ENCODE measurements at places on chromosomes 1 and 21.

DNA sequence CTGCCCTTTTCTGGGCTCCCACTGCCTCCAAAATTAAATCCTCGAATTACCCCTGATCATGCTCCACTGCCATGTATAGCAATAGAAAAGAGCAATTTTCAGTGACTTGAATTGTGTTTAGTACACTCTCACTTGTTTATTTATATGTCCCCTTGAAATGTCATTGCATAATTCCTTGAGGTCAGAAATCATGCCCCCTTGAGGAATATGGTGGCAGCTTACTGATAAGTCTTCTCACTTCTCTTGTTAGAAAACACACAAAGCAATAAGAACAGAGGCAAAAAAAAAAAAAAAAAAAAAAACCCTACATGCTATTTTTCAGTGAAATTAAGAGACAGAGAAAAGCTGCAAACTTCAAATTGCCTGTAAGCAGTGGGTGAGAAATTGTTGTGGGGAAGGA lies 37.5 kb downstream of the GPR88 start:
- DNase-seq = no peak

DNA sequence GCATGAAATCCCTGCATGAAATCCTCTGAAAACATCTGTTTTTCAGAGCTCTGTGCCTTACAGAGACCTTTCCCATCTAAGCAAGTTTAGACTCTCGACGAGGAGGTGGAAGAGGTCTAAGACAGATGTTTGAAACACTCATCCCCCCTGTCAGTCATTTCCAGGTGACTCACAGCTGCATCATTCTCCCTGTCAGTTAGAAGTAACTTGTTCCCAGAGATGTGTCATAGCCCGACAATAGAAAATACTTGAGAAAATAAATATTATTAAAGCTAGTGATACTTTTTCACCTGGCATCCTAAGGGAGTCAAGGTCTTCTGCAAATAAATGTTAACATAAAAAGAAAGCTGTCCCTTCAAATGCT lies 41.6 kb upstream of the SEC16B start:
- DNase-seq = no peak

GRCh38 chr1:151458802-151459330 lies 428 bp downstream of the POGZ start:
- no peak for DNase-seq

DNA sequence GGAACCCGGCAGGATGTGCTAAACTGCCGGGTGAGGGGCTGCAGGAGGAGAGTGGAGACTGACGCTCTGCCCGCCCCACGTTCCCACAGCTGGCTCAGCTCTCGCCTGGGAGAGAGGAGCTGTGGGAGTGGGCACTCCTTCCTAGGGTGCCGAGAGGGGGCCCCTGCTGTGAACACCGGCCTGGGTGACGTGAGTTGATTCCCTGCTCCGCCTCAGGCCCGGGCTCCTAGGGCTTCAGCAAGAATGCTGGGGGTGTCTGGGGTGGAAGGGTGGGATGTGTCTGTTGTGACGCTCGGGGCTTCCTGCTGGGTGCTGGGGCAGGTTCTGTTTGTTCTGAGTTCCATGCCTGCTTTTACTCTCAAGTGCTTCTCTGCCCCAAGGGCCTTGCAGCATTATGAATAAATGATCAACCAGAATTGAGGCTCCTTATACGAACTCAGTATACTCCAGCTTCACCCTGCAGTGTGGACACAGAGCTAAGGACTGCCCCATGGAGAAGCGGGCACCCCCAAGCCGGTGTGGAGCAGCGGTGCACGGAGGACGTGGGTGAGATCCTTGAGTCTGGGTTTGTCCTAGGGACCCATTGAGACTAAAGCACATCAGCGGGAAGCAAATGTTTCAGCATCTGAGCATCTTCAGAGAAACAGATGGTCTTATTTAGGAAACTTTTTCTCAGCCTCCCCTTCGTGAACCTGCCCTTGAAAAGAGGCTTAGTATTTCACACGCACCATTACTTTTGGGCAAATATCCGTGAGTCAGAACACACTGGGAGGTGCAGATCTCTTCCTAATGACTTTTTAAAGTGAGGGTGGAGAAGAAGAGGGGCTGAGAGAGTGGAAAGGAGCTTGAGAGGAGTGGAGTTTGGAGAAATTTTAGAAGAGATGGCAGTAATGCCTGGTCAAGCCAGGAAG lies 41.7 kb downstream of the SYT6 start:
- DNase-seq = no peak

DNA sequence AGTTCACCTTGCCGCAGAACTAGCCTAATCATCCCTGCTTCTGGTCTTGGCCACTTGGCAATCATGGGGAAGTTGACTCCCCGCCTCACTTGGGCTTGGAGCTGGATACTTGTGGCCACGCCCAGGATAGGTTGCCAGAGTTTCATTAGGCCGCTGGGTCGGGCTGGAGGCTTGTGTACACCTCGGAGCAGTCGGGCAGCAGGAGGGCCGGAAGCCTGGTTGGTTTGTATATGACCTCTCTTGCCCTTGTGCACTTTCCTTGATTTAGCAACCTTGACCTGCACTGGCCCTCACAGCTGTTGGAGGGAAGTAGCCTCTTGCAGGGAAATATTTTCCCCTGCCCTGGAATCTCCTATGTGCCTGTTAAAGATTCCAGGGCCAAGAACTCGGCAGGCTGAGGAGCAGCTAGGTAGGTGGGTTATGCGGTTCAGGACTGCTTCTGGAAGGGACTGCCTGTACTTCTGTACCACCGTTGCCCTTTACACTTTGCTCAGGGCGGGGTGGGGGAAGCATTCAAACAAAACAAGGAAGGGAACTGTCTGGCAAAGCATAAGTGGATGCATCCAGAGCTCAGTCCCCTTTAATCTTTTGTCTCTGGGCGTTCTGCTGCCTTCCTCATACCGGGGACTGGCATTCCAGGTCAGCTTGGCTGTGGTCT lies 83.5 kb downstream of the UCK2 start:
- DNase-seq = no peak

DNA sequence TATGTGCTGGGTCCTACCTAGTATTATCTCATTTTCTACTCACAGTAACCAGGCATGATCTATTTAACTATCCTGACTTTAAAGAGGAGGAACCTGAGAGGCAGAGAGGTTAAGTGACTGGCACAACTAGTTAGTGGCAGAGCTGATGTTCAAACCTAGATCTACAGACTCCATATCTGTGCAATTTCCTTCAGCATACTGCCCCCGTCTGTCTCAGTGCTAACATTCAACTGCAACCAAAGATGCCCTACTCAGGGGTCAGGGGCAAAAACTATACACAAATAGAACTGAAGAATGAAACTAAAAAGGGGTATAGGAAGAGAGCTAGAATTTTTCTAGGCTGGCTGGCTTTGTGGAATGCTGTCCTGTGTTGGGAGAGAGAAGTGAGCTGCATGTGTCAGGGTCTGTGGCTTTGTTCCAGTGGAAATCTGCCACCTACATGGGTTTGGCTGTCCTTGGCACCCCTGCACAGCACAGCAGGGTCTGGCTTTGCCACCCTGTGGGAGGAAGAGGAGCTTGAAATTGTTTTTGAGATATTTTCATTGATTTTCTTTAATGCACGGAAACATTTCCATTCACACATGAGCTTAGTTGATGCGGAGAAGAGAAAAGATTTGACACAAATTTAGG lies 368.5 kb downstream of the RPS6KC1 start:
- no peak for DNase-seq
